SHP77 treated with DMSO at 0.1 percent for 48 hours (cell line): ENCODE measurements at places on chromosomes 4 and X.

DNA sequence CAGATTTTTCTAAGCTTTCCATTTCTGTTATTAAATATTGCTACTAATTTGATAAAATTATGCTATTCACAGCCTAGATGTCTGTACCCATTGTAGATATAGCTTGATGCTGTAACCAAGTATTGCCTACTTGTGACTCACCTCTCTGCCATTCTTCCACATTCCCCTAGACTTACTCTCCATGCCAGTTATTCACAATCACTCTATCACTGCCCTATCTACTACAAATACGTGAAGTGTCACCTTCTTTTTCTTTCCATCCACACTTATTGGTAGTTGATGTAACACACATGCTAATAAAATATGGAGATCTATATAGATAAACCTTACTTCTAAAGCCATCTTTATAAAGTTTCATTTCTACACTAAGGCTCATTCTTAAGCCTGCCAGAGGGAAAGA is 179.4 kb upstream of the PACRGL start:
- DNase-seq = no peak

DNA sequence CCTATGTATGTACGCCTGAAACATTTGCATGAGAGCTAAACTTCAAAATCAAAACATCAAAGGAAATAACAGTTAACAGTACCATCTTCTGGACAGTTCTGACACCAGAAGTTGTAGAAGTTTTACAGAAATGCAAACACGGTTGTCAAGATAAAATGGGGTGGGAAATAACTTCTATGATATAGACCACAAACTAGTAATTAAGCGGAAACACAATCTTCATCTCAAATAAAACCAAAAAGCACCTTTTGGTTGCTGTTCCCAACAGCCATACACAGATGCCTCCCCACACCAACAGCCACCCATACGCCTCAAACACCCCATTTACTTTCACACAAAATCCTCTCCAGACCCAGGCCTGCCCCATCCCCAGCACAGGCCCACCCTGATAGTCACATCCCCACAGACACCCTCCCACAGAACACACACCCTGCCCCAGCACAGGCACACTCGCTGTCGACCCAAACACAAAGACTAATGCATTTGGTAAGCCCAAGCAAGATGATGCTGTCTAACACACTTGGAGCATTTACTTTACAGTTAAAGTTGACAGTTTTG is 64.3 kb downstream of the TAPT1 start:
- DNase-seq = no peak

GRCh38 chrX:43002526-43003203 is 224.7 kb upstream of the PPP1R2C start:
- DNase-seq = no peak

- no peak for DNase-seq
These were observed 95.6 kb upstream of the SLC4A4 start for GRCh38 chr4:71243091-71243833.

GRCh38 chr4:153038623-153039311 is 102.6 kb downstream of the FHDC1 start:
- DNase-seq = peak; percentile 41

- DNase-seq = no peak
These were observed 107.8 kb downstream of the CCSER1 start for GRCh38 chr4:90234916-90235547.

DNA sequence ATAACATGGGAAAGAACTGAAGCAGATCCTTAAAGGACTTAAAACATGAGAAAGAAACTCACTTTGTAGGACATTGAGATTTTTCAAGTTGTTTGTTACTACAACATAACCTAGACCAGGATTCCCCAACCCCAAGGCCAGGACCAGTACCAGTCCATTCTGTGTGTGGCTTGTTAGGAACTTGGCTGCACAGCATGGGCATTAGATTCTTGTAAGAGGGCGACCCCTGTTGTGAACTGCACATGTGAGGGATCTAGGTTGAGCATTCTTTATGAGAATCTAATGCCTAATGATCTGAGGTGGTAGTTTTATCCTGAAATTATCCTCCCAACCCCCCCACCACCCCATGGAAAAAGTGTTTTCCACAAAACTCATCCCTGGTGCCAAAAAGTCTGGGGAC is 566.1 kb downstream of the KCTD8 start:
- DNase-seq = no peak

GRCh38 chr4:182554736-182555135 is 311.5 kb downstream of the TENM3 start:
- DNase-seq = no peak

DNA sequence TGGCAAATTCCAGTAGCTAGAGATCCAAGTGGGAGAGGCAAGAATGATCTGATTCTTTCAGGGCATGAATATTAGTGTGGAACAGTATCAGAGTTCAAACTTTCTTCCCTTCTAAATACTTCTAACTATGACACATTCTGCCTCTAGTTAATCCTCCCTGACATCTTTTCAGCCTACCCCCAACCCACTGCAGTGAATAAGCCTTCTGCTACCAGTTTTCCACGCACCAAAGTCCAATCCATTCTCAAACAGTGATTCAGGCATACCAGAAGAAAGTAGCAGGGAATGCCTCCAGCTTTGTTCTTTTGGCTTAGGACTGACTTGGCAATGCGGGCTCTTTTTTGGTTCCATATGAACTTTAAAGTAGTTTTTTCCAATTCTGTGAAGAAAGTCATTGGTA is 155.4 kb upstream of the FTHL17 start:
- DNase-seq = no peak

- no peak for DNase-seq
These were observed 43.9 kb downstream of the PTTG2 start for GRCh38 chr4:38004062-38004461.

GRCh38 chrX:69504626-69505612 is 793 bp downstream of the NALF2 start:
- no peak for DNase-seq

DNA sequence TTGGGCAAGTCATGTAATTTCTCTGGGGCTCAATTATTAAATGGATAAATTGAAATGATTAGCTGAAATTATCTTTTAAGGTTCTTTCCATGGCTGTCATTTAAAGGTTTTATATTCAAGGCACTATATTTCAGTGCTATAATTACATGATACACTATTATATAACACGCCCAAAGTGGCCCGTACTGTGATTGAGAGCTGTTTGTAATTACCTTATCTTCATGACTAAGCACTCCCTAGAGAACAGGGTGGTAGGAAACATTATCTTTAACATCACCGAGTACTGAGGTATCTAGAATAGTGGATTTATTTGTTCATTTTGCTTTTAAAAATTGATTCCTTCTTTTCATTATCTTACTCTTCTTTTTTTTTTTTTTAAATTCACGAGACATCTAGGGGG is 79.0 kb downstream of the DIAPH2 start:
- no peak for DNase-seq

GRCh38 chr4:112770114-112770513 is 133.2 kb downstream of the LARP7 start:
- no peak for DNase-seq

DNA sequence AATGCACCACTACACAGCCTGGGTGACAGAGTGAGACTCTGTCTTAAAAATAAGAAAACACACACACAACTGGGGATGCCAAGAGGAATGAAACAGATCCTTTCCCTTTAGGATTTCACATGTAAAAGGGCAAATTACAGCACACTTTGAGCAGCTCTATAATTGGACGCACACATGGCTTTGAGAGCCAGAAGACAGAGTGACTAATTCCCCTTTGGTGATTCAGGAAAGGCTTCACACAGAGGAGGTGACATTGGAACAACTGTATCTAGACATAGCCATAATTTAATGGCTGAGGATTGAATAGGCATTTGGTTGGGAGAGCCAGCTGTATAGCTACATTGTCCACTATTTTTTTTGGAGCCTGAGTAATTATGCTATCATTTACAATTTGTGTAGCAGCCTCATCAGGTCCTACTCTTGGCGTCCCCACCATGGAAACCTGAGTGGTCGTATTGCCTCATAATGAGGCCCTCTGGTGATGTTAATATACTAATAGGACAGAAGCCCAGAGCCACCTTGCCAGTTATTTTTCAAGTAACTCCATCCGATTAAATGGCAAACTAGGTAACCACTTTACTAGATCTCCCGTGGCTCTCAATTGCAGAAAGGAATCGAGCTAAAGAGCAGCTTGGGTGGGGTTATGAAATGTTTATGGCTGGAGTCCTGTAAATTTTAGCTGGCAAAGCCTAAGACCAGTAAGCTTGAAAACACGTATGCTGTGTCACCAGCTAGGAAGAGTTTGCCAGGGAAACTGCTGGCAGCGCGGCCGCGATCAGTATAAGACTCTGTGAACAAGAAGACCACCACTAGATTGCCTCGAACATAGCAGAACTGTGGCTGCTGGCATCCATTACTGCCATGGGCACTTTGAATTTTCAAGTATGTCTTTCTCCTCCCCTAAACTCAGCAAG is 8.5 kb upstream of the PPEF1 start:
- DNase-seq = no peak

GRCh38 chr4:76981644-76982043 is 32.1 kb downstream of the SEPTIN11 start:
- DNase-seq = no peak
